Muscle of leg (tissue), 16 donors: ENCODE measurements at places on chromosomes 16 and 17. TPM values are rescaled to one million over a fixed set of nuclear protein-coding genes. Genes with fewer than 3 reads are reported as not detected.

DNA sequence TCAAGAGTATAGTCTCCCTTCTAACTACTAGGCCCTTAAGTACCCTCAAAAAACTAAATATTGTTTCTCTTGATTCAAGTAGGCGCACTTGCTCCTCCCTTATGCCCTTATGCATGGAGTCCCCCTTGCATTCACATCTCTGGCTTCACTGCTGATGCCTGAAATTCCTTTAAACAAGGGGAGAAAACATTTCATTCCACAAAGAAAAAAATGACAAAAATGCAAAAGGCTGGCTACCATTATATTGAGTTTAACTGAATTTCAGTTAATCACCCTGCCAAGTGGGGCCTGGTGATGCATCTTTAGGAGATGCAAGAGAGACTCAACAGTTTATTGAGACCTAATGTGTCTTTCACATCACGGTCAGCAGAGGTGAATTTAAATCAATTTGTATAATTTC is 35.6 kb downstream of the CRLF3 start:
- no peaks in the 10 kb centered on the region for H3K27me3 ChIP-seq
- peaks cover 47% of the 10 kb centered on the region for H3K36me3 ChIP-seq
- DNase-seq, result no peak
- H3K4me1 ChIP-seq, result no peaks in the 10 kb centered on the region

GRCh38 chr16:17529982-17530760 is 59.4 kb upstream of the XYLT1 start:
- H3K27ac ChIP-seq, result no peak overlapping the region
- no peak for DNase-seq
- H3K27me3 ChIP-seq, result peaks cover 4% of the 10 kb centered on the region
- H3K4me3 ChIP-seq, result no peak overlapping the region

- no peaks in the 10 kb centered on the region for H3K36me3 ChIP-seq
- H3K4me3 ChIP-seq, result no peak overlapping the region
- H3K27ac ChIP-seq, result no peak overlapping the region
- no peak for DNase-seq
- H3K4me1 ChIP-seq, result no peaks in the 10 kb centered on the region
- no peaks in the 10 kb centered on the region for H3K27me3 ChIP-seq
Observed at GRCh38 chr17:76191896-76192295, 48.4 kb downstream of the RNF157 start.

- peak overlapping the region; percentile 90 for H3K4me3 ChIP-seq
- no peak for DNase-seq
- peaks cover 7% of the 10 kb centered on the region for H3K36me3 ChIP-seq
- peaks cover 22% of the 10 kb centered on the region for H3K4me1 ChIP-seq
Observed at GRCh38 chr16:25110387-25110947, 1.1 kb upstream of the LCMT1 start.

GRCh38 chr17:83138820-83139219 is 59.4 kb downstream of the METRNL start:
- H3K27me3 ChIP-seq, result peaks cover 7% of the 10 kb centered on the region
- H3K27ac ChIP-seq, result no peak overlapping the region
- H3K4me1 ChIP-seq, result peaks cover 2% of the 10 kb centered on the region
- no peak for DNase-seq
- H3K4me3 ChIP-seq, result no peak overlapping the region

DNA sequence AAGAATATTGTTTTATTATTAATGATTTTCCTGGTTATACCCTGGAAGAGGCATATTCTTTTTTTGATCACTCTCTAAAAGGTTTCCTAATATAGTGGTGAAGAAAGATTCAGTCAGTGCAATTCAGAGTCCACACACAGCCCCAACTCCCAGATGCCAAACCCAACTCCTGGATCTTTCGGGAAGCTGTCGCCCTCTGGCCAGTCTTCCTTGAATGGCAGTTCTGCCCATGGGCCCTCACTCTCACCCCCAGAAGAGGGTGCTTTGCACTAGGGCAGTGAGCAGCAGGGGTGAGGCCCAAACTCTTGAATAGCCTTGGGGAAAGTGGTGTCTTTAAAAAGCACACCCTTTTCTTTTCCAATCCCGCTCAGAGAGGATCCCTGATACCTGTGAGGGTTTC is 11.0 kb downstream of the KRT32 start:
- DNase-seq, result no peak
- no peaks in the 10 kb centered on the region for H3K4me1 ChIP-seq

- H3K36me3 ChIP-seq, result peaks cover 61% of the 10 kb centered on the region
- H3K27me3 ChIP-seq, result no peaks in the 10 kb centered on the region
- H3K4me1 ChIP-seq, result peaks cover 18% of the 10 kb centered on the region
- peak overlapping the region; percentile 88 for H3K27ac ChIP-seq
- no peak overlapping the region for H3K4me3 ChIP-seq
Observed at GRCh38 chr16:27520982-27521673, 28.6 kb downstream of the GTF3C1 start.

- DNase-seq, result no peak
- no peak overlapping the region for H3K27ac ChIP-seq
- no peaks in the 10 kb centered on the region for H3K36me3 ChIP-seq
- H3K27me3 ChIP-seq, result peaks cover 11% of the 10 kb centered on the region
Observed at GRCh38 chr17:77897741-77898301, 60.7 kb upstream of the TNRC6C start.

DNA sequence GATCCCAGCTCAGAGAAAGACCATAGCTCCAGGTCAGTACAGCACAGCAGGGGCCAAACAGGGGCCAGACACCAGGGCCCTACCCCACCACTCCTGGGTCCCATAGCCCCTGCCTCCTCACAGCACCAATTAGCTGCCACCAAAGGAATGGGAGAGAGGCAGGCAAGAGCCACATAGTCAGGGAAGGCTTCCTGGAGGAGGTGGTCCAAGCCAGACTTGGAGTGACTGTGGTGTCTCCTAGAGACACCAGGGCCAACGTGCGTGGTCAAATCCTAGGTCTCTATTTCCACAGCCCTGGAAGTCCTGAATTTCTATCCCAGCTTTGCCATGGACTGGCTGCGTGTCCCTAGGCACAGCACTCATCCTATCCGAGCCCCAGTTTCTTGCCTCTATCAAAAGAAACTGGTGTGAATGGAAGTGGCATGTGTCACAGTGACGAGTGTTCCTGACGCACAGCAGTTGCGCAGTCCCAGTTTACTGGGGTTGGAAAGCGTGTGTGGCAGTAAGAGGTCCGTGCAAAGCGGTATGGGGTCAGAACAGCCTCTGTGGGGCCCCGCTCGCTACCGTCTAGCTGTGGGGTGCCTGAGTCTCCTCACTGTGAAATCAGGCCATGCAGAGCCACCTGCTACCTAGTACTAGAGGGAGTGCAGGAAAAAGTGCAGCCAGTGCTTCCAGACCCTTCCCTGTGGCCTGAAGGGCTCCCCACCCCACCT is 23.5 kb downstream of the KCNJ12 start:
- H3K4me3 ChIP-seq, result no peak overlapping the region
- no peak overlapping the region for H3K27ac ChIP-seq
- DNase-seq, result no peak
- H3K27me3 ChIP-seq, result no peaks in the 10 kb centered on the region

- peaks cover 31% of the 10 kb centered on the region for H3K4me1 ChIP-seq
- no peaks in the 10 kb centered on the region for H3K27me3 ChIP-seq
- H3K27ac ChIP-seq, result no peak overlapping the region
- H3K4me3 ChIP-seq, result no peak overlapping the region
- peaks cover 8% of the 10 kb centered on the region for H3K36me3 ChIP-seq
Observed at GRCh38 chr16:85294810-85295508, 182.7 kb upstream of the CIBAR2 start.

GRCh38 chr16:24736758-24737157 is 7.3 kb downstream of the TNRC6A start:
- no peak overlapping the region for H3K27ac ChIP-seq
- no peaks in the 10 kb centered on the region for H3K27me3 ChIP-seq

GRCh38 chr16:22989598-22989997 is 159.7 kb downstream of the USP31 start:
- H3K27ac ChIP-seq, result no peak overlapping the region
- H3K4me3 ChIP-seq, result no peak overlapping the region
- no peaks in the 10 kb centered on the region for H3K27me3 ChIP-seq
- no peaks in the 10 kb centered on the region for H3K4me1 ChIP-seq
- DNase-seq, result no peak

DNA sequence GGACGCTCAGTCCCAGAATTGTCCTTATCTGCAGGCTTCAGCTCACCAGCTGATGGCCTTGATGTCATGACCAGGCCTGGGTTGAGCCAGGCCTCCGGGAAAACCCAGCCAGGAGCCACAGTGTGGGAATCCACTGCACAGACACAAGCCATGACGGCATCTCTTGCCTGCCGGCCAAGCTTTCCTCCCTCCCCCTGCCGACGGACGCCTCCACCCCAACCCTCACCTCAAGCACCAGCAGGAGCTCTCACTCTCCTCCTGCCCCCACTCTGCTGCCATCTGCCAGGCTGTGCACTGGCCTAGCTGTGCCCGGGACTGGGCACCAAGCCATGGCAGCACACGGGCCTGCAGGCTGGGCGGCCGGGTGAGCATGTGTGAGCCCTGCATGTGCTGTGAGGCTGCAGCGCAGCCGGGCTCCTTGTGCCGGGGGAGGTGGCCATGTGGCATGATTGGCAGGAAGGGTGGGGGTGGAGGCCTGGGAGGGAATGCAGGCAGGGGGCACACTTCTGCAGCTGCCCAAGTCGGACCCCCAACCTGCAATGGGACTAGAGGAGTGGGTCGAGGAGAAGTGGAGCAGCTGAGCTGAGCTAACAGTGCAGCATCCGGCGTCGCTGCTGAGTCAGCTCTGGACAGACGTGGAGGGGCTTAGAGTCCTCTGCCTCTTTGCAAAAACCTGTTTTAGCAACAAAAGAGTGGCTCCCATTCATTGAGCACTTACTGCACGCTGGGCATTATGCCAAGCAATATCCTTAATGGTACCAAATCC is 268.5 kb downstream of the CBLN1 start:
- H3K27ac ChIP-seq, result peak overlapping the region; percentile 3
- peaks cover 48% of the 10 kb centered on the region for H3K4me1 ChIP-seq
- H3K36me3 ChIP-seq, result no peaks in the 10 kb centered on the region

DNA sequence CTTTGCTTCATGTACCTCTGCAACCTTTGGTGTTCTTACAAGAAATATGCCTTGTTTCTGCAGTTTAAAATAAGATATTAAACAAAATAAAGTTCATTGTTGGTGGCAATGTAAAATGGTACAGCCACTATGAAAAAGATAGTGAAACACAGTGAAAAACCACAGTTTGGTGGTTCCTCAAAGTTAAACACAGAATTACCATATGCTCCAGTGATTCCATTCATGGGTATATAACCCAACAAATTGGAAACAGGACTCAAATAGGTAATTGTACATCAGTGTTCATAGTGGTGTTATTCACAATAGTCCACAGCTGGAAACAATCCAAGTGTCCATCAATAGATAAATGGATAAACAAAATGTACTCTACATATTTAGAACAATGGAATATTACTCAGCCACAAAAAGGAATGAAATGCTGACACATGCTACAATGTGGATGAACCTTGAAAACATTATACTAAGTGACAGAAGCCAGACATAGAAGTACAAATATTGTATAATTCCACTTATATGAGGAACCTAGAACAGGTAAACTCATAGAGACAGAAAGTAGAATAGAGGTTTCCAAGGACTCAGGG is 49.2 kb downstream of the CUEDC1 start:
- no peaks in the 10 kb centered on the region for H3K27me3 ChIP-seq
- H3K27ac ChIP-seq, result no peak overlapping the region
- peaks cover 53% of the 10 kb centered on the region for H3K4me1 ChIP-seq
- H3K4me3 ChIP-seq, result no peak overlapping the region
- DNase-seq, result no peak

- H3K27me3 ChIP-seq, result no peaks in the 10 kb centered on the region
- no peak for DNase-seq
- H3K4me3 ChIP-seq, result no peak overlapping the region
- no peaks in the 10 kb centered on the region for H3K36me3 ChIP-seq
Observed at GRCh38 chr17:72774236-72774635, 318.3 kb downstream of the SLC39A11 start.

CD300E gene
- total RNA-seq, result 0.09 TPM

AKAP10 gene
- total RNA-seq, result 21.5 TPM

DNAI2 gene
- 0.09 TPM for total RNA-seq

PSMD12 gene
- total RNA-seq, result 16.0 TPM

APOH gene
- 0.31 TPM for total RNA-seq

CDH11 gene
- 114 TPM for total RNA-seq
